ENCODE measurements at places on chromosomes 12 and 14. TPM values are rescaled to one million over a fixed set of nuclear protein-coding genes. Genes with fewer than 3 reads are reported as not detected.

SERPINA1 gene
- total RNA-seq = 0.12 TPM

SERPINA10 gene
- total RNA-seq = not detected

ZCCHC8 gene
- total RNA-seq = 48.4 TPM

MYF6 gene
- total RNA-seq = not detected

GRIN2B gene
- not detected for total RNA-seq

RND1 gene
- total RNA-seq = 7.9 TPM

GDF3 gene
- total RNA-seq = not detected

DNA sequence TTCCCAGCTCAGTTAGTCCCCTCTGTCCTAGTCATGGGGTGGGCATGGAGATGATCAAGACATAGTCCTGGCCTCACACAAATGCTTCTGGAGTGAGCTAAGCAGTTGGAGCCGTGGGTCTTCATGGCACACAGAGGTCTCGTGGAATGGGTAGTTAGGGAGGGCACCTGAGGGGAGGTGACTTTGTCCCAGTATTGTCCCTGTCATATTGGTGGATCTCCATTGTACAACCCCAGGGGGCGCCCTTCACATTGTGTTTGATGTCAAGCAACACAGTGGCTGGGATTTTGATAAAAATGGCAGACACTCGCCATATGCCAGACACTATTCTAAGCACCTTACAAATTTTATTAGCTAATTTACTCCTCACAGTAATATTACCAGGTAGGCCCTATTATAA, 175.4 kb upstream of the LHX5 start:
- H3K36me3 ChIP-seq = no peaks in the 10 kb centered on the region
- no peak for DNase-seq
- no peaks in the 10 kb centered on the region for H3K4me1 ChIP-seq
- no peak overlapping the region for H3K4me3 ChIP-seq

- H3K4me3 ChIP-seq = no peak overlapping the region
- peaks cover 13% of the 10 kb centered on the region for H3K4me1 ChIP-seq
- H3K27me3 ChIP-seq = peaks cover 2% of the 10 kb centered on the region
- no peak for DNase-seq
- no peak overlapping the region for H3K27ac ChIP-seq
Observed at GRCh38 chr12:90295858-90296257, 587.2 kb upstream of the ATP2B1 start.

- H3K4me1 ChIP-seq = no peaks in the 10 kb centered on the region
- H3K4me3 ChIP-seq = no peak overlapping the region
- no peaks in the 10 kb centered on the region for H3K27me3 ChIP-seq
- H3K36me3 ChIP-seq = peaks cover 3% of the 10 kb centered on the region
- DNase-seq = no peak
Observed at GRCh38 chr12:124508381-124509079, 58.9 kb downstream of the NCOR2 start.

DNA sequence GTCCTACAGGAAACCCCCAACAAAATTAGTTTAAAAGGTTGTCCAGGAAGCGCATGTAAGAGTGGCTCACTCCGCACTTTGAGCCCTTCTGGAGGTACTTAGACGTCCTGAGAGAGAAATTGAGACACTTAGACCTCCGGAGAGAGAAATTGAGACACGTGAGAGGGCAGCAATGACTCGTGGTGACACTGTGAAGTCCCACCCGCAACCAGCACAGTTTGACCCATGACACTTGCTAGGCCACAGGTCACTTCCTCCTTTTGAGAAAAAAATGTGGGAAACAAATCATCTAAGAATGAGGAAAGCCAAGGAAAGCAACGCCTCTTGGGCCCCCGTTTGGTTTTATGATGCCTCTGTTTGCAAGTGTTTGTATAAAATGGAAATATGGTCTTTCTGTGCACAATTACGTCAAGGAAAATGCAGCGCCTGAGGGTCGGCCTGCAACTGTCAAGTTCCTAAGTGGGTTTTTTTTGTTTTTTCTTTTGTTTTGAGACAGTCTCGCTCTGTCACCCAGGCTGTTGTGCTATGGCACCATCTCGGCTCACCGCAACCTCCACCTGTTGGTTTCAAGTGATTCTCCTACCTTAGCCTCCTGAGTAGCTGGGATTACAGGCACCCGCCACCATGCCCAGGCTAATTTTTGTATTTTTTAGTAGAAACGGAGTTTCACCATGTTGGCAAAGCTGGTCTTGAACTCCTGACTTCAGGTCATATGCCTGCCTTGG, 13.6 kb upstream of the CDCA4 start:
- H3K27ac ChIP-seq = no peak overlapping the region
- peaks cover 6% of the 10 kb centered on the region for H3K4me1 ChIP-seq
- H3K36me3 ChIP-seq = no peaks in the 10 kb centered on the region
- H3K27me3 ChIP-seq = peaks cover 5% of the 10 kb centered on the region
- no peak for DNase-seq
- H3K4me3 ChIP-seq = no peak overlapping the region

DNA sequence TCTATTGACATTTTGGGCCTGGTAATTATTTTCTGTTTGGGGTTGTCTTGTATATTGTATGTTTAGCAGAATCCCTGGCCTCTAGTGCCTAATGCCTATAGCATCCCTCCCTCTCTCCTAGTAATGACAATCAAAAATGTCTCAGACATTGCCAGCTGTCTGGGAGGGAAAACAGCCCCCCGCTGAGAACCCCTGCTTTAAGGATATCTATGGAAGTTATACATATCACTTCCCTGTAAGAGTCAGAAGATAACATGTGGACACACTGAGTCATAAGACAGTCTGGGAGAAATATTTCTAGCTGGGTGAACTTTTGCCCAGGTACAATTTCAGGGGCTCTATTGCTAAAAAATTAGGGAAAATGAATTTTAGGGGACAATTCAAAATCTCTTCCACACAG, 255.0 kb downstream of the PAWR start:
- H3K4me1 ChIP-seq = no peaks in the 10 kb centered on the region
- no peak for DNase-seq
- no peaks in the 10 kb centered on the region for H3K27me3 ChIP-seq
- no peaks in the 10 kb centered on the region for H3K36me3 ChIP-seq

GRCh38 chr14:22668863-22669262, 24.7 kb upstream of the OR6J1 start:
- no peaks in the 10 kb centered on the region for H3K4me1 ChIP-seq
- H3K27me3 ChIP-seq = peaks cover under 1% of the 10 kb centered on the region
- no peak overlapping the region for H3K27ac ChIP-seq
- no peak for DNase-seq
- H3K4me3 ChIP-seq = no peak overlapping the region

- H3K27ac ChIP-seq = no peak overlapping the region
- H3K4me1 ChIP-seq = peaks cover 16% of the 10 kb centered on the region
- DNase-seq = no peak
- peaks cover 18% of the 10 kb centered on the region for H3K27me3 ChIP-seq
Observed at GRCh38 chr14:75220156-75220555, 43.7 kb upstream of the TMED10 start.

DNA sequence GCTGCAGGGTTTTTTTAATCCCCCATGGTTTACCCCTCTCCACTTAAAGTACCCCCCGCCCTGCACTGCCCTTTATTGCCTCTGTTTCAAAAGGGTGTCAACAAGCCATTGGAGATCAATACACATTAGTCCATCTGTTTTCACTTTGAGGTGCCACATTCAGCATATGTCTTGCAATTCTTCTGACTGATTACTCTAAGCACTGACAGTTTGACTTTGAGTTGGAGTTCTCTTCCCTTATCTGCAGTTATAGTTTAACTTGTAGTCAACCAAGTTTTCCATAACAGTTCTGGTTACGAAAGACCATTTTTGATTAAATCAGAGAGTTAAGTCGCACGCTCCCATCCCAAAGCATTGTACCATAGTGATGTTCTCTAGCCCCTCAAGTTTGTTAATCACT, 260.8 kb upstream of the TBX3 start:
- no peak overlapping the region for H3K27ac ChIP-seq
- no peaks in the 10 kb centered on the region for H3K36me3 ChIP-seq
- no peaks in the 10 kb centered on the region for H3K4me1 ChIP-seq
- no peak overlapping the region for H3K4me3 ChIP-seq

DNA sequence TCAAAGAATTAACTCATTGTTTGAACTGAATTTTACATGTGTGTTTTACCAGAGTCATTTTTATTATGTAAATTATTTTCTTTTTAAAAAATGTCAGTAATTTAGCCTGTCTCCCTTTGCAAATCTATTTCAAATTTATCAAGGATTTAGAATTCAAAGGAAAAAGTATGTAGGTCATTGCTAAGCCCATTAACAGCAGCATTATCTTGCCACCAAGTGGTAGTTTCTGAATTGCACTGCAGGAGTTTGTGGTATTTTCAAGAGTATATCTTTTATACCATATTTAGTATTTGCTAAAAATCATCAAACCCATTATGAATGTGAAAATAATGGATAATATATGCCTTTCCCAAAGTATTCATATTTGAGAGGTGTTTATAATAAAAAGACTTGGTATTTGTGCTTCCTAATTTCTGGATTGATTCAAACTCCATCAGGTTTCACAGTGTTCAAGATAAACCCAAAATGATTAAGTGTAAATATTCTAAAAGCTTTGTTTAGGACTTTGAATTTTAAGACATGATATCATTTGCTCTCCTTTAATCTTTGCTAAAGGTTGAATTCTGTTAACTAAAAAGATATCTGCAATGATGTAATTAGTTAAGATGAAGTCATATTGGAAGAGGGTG, 711.4 kb downstream of the FSCB start:
- H3K27me3 ChIP-seq = no peaks in the 10 kb centered on the region
- no peak overlapping the region for H3K4me3 ChIP-seq
- DNase-seq = no peak
- no peak overlapping the region for H3K27ac ChIP-seq
- H3K36me3 ChIP-seq = no peaks in the 10 kb centered on the region

- H3K27me3 ChIP-seq = peaks cover 2% of the 10 kb centered on the region
- peaks cover 31% of the 10 kb centered on the region for H3K4me1 ChIP-seq
- peaks cover 24% of the 10 kb centered on the region for H3K36me3 ChIP-seq
- DNase-seq = peak; percentile 41
Observed at GRCh38 chr12:121803861-121804416, at the start of gene SETD1B. Gene SETD1B, plus strand, starts transcription at chr12:121804009. Its CDS starts 729 bp downstream, at chr12:121804738.

DNA sequence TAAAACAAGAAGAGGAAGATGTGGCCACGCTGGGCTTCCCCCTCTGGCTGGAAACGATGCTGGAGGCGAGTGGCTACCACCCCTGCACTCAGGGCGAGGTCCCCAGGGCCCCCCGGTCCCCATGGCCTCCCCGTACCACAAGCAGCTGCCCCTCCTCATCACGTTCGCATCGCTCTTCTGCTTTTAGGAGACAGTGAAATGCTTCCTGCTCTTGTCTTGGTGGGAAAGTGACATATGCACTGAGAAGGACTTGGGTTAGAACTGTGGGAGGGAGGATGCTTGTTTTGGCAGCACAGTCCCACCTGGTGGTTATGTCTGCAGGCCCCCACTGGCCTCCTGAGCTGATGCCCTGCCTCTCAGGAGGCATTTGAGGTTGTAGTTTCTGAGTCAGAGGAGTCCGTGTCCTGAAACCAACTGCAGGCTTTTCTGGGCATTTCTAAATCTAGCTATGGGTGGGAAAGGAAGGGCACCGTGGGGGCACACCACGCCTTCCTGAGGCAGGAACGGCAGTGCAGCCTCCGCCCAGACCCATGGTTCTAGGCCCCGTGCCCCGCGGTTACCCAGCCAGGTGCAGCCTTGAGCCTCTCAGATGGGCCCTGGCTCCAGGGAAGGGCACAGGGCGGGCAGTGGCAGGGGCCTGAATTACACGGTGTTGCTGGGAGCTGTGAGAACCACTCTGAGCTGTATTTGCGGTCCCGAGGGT, 139.3 kb downstream of the ADGRD1 start:
- peaks cover 21% of the 10 kb centered on the region for H3K4me1 ChIP-seq
- H3K27ac ChIP-seq = peak overlapping the region; percentile 45
- H3K36me3 ChIP-seq = no peaks in the 10 kb centered on the region

GRCh38 chr12:30930238-30930637, 3.7 kb downstream of the TSPAN11 start:
- H3K36me3 ChIP-seq = no peaks in the 10 kb centered on the region
- peaks cover 38% of the 10 kb centered on the region for H3K27me3 ChIP-seq
- no peak overlapping the region for H3K4me3 ChIP-seq
- no peak overlapping the region for H3K27ac ChIP-seq
- no peaks in the 10 kb centered on the region for H3K4me1 ChIP-seq

- H3K27ac ChIP-seq = no peak overlapping the region
- peaks cover 5% of the 10 kb centered on the region for H3K27me3 ChIP-seq
- no peak overlapping the region for H3K4me3 ChIP-seq
- no peaks in the 10 kb centered on the region for H3K4me1 ChIP-seq
- no peak for DNase-seq
Observed at GRCh38 chr14:100891051-100891450, 12.5 kb downstream of the RTL1 start.

GRCh38 chr12:58745348-58746125, 174.8 kb downstream of the LRIG3 start:
- H3K36me3 ChIP-seq = no peaks in the 10 kb centered on the region
- DNase-seq = no peak
- no peaks in the 10 kb centered on the region for H3K27me3 ChIP-seq
- H3K27ac ChIP-seq = no peak overlapping the region
- H3K4me3 ChIP-seq = no peak overlapping the region
- H3K4me1 ChIP-seq = no peaks in the 10 kb centered on the region

GRCh38 chr12:53972152-53972702, 699 bp upstream of the HOXC11 start:
- peak overlapping the region; percentile 29 for H3K27ac ChIP-seq
- no peak overlapping the region for H3K4me3 ChIP-seq
- peaks cover 15% of the 10 kb centered on the region for H3K4me1 ChIP-seq
- no peak for DNase-seq
- peaks cover 90% of the 10 kb centered on the region for H3K27me3 ChIP-seq

GRCh38 chr12:71000255-71000654, 79.7 kb upstream of the PTPRR start:
- H3K27me3 ChIP-seq = no peaks in the 10 kb centered on the region
- DNase-seq = no peak
- no peaks in the 10 kb centered on the region for H3K4me1 ChIP-seq
- no peak overlapping the region for H3K27ac ChIP-seq
- no peaks in the 10 kb centered on the region for H3K36me3 ChIP-seq

- H3K27me3 ChIP-seq = peaks cover 11% of the 10 kb centered on the region
- H3K27ac ChIP-seq = peak overlapping the region; percentile 98
- peaks cover 10% of the 10 kb centered on the region for H3K36me3 ChIP-seq
- no peak for DNase-seq
Observed at GRCh38 chr12:121352682-121353018, 439 bp upstream of the ANAPC5 start.

GRCh38 chr14:100747736-100748135, 21.0 kb downstream of the DLK1 start:
- DNase-seq = no peak
- no peak overlapping the region for H3K27ac ChIP-seq
- H3K4me3 ChIP-seq = no peak overlapping the region
- H3K36me3 ChIP-seq = no peaks in the 10 kb centered on the region
- peaks cover 3% of the 10 kb centered on the region for H3K27me3 ChIP-seq
- H3K4me1 ChIP-seq = no peaks in the 10 kb centered on the region

GRCh38 chr12:11882301-11883019, 188.3 kb upstream of the BCL2L14 start:
- H3K4me3 ChIP-seq = no peak overlapping the region
- peak overlapping the region; percentile 52 for H3K27ac ChIP-seq
- no peak for DNase-seq
- H3K27me3 ChIP-seq = no peaks in the 10 kb centered on the region
- H3K4me1 ChIP-seq = peaks cover 72% of the 10 kb centered on the region
- peaks cover 81% of the 10 kb centered on the region for H3K36me3 ChIP-seq

GRCh38 chr12:59004456-59004855, 84.2 kb upstream of the LRIG3 start:
- H3K27me3 ChIP-seq = no peaks in the 10 kb centered on the region

Data from activated T-helper 1 cell treated with anti-CD3 and anti-CD28 coated beads, Interleukin-12 subunit alpha, Interleukin-12 subunit beta, Interleukin-2, Interleukin-4 antibody, amounts not matched to agents 30 ng/mL and 10 ng/mL and 1 ng/mL, durations not matched to agents 14 hours and 24 hours and 36 hours (primary cell).